Stimulated activated CD8-positive, alpha-beta memory T cell treated with anti-CD3 and anti-CD28 coated beads, Interleukin-15, amount 100 ng/mL, for 1 hour (primary cell): ENCODE measurements at places on chromosomes 6 and 20.

GRCh38 chr20:20331156-20331555, 36.7 kb upstream of the INSM1 start:
- DNase-seq: no peak

GRCh38 chr6:152634773-152635172, 2.4 kb downstream of the SYNE1 start:
- no peak for DNase-seq

GRCh38 chr6:10398446-10399218, 16.2 kb downstream of the TFAP2A start:
- DNase-seq: no peak

DNA sequence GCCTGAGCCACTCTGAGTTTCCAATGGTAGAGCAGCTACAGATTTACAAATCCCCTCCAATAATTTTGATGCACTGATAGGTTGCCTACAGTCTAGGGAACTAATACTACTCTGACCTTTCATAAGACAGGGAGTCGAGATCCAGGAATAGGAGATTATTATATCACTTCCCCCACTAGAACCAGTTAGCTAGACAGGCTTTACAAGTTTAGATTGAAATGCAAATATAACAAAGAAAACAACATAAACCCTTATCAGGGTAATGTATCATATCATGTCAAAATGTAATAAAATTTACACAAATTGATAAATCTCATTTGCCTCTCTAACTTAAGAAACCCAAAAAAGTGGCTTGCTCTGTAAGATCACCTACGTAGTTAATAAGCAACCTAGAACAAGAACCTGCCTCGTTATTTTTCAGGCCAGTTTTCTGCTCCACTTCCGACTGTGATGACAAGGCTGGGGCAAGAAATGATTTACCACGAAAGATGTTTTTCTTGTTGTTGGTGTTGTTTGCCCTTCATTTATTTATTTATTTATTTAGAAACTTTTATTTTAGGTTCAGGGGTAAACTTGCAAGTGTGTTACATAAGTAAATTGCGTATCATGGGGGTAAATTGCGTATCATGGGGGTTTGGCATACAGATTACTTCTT, 504.2 kb upstream of the ID4 start:
- DNase-seq: no peak

- no peak for DNase-seq
Measured at GRCh38 chr20:63036291-63036690, 29.5 kb upstream of the BHLHE23 start.

DNA sequence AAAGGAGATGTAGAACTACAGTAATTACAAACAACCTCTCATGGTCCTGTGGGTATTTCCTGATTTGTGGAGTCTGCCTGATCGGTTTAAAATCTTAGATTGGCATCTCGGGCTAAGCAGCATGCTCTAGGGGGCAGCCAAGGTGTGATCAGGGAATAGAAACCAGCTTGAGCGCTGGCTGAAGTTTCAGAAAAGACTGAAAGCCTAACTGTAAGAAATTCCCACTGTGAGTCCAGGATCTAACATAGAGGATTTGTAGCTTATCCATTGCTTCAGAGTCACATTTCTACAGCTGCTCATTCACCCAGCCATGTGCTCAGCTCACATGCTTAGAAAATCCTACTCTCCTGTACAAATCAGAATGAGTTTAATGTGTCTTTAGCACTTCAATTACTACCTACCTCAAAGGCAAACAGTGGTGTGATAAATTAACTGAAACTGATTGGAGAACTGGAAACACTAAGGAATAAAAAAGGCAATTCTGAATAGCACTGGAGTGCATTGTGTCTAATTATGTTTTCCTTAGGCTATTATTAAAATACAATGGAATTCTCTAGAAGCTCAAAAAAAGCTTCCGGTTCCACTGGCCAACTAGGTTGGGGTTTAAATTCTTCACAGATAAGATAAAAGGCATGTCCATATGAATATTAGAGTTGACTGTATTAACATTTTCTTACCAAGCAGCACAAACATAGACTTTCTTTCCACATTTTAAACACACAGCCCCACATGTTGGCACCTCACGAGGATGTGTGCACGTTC, 73.8 kb upstream of the MPC1 start:
- no peak for DNase-seq

DNA sequence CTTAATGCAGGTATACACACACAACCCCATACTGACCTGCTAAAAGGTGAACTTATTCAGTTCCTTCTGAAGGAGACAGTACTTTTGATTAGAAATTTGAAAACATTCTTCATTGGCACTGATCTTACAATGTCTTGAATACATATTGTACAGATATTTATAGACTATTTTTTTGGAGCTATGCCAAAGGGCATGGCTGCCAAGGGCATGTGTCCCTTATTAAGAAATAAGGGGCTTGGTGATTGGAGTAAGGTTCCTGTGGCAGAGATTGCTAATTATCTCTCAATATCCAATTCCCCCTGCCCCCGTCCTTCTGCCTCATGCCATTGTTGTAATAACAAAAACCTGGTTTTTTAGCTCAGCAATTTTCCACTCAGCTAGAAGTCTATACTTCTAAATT, 355.9 kb downstream of the FARS2 start:
- DNase-seq: no peak

- DNase-seq: no peak
Measured at GRCh38 chr6:68641172-68641571, 6.1 kb downstream of the ADGRB3 start.

DNA sequence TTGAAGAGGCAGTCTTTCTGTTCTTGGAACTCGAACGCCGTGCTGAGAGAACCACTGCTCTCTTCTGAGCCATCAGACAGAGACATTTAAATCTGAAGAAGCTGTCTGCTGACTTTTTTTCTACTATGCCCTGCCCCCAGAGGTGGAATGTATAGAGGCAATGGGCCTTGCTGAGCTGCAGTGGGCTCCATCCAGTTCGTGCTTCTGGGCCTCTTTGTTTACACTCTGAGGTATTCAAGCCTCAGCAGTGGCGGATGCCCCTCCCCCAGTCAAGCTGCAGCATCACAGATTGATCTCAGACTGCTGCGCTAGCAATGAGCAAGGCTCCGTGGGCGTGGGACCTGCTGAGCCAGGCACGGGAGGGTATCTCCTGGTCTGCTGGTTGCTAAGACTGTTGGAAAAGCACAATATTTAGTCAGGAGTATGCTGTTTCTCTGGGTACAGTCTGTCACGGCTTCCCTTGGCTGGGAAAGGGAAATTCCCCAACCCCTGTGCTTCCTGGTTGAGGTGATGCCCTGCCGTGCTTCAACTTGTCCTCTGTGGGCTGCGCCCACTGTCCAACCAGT, 526.8 kb downstream of the CD109 start:
- no peak for DNase-seq

DNA sequence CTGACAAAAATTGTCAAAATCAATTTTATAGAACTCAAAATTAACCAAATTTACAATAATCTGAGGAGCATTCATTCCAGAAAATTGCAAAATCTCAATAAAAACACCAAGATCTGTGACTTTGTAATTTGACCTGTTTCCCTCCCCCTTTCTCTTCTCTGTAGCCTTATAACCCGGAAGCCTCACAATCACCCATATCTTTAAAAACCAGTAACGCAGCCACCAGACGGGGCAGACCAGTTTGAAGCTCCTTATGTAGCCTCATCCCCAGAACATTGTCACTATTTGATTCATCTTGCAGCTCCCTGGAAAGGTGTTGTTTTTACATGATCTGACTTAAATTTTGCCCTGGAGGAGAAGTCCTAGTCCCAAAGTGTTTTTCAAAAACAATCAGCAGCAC, 27.5 kb upstream of the TGM6 start:
- DNase-seq: no peak

DNA sequence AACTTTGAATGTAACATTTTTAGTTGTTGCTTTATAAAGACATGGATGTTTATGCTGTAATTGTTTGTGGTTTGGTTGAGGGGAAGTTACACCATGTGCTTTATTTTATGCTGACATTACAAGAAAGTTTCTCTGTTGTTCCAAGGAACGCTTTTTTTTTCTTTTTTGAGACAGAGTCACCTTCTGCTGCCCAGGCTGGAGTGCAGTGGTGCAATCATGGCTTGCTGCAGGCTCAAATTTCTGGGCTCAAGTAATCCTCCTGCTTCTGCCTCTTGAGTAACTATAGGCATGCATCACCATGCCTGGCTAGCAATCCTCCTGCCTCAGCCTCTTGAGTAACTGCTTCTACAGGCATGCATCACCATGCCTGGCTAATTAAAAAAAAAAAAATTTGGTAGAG, 21.0 kb upstream of the IFNGR1 start:
- no peak for DNase-seq

DNA sequence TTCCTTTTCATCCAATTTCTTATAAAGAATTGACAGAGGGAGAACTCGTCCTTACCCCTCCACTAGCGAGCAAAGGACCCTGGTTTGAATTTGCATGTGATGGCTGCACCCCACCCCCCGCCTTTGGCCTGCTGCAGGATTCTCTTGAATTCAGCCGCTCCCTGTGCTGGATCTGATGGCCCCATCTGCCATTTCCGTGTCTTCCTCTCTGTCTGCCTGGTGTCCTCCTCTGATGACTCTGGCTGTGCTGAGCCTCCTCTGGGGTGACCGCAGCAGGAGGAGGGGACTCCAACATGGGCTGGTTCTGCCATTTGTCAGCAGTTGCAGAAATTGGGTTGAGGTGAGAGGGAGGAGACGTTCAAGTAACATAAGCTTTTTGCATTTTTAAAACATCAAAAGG, 188.8 kb downstream of the DLL1 start:
- no peak for DNase-seq
